CD4-positive, alpha-beta T cell treated with Interleukin-17A for 4 hours (primary cell): ENCODE measurements at places on chromosomes 6 and 20.

- no peak for DNase-seq
These were observed 501.5 kb upstream of the FLRT3 start for GRCh38 chr20:14838663-14839628.

- DNase-seq, result no peak
These were observed 44.1 kb downstream of the CTNNBL1 start for GRCh38 chr20:37737826-37738420.

DNA sequence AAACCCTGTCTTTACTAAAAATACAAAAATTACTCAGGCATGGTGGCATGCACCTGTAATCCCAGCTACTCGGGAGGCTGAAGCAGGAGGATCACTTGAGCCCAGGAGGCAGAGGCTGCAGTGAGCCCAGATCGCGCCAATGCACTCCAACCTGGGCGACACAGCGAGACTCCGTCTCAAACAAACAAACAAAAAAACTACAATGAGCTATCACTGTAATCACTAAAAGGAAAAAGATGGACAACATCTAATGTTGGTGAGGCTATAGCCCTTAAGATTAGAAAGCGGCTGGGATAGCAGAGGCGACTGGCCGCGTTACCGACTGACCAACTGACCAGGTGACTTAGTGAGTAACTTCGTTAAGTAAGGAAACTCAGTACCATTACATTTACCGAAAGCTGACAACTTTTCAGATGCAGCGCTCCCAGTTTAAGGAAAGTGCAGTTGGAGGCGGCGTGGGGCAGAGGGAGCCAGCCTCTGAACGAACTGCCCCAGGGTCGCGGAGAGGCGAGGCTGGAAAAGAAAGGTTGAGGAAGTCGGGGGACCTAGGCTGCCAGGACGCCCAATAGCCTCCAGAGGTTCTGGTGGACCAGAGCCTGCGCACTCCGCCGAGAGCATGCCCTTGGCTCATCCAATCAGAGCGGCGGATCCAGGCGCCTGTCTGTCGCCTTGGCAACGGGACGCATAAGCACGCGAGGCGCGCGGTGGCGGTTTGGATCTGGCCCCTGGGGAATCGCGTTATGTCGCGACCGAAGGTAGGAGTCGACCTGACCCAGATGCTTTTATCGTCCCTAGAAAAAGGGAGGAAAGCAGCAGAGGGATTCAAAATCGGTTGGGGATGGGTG, 8.9 kb downstream of the TTLL9 start:
- peak; percentile 87 for DNase-seq

- DNase-seq, result no peak
These were observed 100.5 kb upstream of the QKI start for GRCh38 chr6:163313981-163314380.

- no peak for DNase-seq
These were observed 249.2 kb upstream of the PRDM1 start for GRCh38 chr6:105836889-105837288.

GRCh38 chr6:52588087-52588709, 11.3 kb upstream of the TRAM2 start:
- no peak for DNase-seq

DNA sequence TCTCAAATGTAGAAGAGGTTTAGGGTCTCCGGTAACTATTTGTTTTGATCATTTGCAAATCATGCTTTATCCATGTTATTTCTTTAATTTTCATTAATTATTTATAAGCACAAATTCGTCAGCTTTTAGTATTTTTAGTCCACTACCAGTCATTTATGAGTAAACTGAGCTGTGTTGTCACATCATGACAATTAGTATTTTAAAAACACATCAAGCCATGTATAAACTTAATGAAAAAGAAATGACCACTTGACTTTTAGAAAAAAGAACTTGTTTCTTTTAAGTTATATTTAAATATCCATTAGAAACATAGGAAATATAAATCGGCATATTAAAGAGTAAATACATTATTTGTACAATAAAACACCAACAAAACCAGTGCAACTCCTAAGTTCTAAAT, 2.8 kb downstream of the NKX2-4 start:
- no peak for DNase-seq

- DNase-seq, result no peak
These were observed 308.5 kb downstream of the BMP7 start for GRCh38 chr20:56957737-56958553.

DNA sequence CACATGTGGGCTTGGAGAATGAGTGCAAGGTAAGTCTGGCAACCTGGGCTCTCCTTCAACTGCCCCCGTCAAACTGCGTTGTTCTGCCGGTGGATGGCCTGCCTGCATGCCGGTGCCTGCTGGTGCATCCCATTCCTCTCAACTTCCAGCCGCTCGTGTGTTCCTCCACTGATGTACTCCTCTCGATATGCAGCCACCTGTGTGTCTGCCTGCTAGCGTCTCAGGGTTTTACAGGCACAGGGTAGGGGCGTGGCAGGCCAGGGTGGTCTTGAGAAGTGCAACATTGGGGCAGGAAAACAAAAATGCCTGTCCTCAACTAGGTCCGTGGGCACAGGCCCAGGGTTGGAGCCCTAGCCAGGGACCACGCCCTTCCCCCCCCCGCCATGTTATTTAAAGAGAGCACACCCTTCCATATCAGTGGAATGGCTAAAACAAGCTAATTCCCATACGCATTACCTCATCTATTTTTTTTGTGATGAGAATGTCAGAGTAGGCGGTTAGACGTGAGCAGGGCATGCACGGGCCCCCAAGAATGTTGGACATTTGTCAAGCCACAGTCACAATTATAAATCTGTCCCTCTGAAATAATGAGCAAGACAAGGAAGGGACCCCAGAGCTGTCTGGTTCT, 33.2 kb downstream of the SERPINB6 start:
- no peak for DNase-seq

DNA sequence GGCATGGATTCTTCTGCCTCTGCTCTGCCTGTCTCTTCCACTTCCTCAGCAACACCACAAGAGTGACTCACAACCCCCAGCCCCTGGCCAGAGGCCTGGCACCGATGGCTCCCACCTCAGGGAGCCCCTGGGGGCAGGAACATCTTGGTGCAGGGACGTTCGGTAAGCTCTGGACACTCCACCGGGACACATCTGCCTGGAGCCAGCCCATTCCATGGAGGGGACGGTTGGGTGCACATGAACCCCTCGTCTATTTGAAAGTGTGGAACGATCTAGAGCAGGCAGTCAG, 246.5 kb downstream of the ERMARD start:
- no peak for DNase-seq

DNA sequence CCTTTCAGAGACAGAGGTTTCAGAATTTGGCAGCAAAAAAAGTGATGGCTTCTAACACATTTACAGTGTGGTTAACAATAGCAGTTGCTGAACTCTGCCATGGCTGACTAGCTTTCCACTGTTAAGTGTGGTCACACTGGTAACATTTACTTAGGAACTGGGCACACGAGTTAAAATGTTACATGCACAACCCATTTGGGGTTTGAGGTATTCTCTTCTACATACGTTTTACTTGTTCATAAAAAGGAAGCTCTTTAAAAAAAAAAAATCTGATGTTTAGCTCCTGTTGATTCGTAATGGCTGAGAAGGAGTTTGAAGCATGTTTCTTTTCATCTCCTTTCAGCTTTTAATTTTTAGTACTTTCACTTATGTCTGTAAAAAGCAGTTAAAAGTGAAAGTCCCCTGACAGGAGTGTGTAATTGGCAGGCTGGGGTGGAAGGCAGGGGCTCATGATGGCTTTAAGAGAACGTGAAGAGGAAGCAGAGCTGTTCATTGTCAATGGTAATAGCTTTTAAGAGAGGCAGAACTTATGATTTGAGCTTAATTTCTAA, 245.9 kb downstream of the FARS2 start:
- DNase-seq, result no peak

- DNase-seq, result no peak
These were observed 19.5 kb upstream of the ADTRP start for GRCh38 chr6:11798096-11798495.

DNA sequence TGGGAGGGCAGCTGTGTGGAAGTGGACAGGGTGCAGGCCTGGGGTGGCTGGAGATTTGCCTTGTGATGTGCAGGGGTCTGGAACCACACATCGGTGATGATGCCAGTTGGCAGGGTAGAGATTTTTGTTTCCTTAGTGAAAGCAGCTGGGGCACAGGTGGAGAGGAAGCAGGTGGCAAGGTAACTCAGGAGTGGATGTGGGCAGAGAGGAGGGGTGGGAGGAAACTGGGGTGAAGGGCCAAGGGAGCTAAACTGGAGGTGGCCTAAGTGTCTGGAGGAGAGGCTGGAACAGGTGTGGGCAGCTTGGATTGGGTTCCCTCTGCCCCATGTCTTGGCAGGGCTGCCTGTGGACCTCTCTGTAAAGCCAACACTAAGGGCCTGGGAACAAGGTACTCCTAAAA, 4.7 kb upstream of the SCUBE3 start:
- DNase-seq, result no peak

GRCh38 chr20:60993433-60994044, 258.5 kb upstream of the CDH4 start:
- DNase-seq, result no peak

DNA sequence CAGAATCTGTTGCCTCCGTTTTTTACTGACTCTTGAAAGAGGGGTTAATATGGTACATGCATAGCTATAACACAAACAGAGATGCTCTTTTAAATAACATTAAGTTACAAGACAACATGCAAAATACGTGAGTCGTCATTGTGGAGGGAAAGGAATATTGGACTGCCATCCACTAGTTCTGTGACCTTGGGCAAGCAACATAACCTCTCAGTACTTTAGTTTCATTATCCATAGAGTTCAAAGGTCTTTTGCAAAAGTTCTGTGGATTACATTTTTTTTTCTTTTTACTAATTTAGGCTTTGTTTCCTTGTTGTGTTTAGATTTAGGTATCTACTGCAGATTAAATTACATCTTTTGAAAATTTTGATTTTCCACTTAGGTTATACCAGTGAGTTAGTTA, 70.5 kb downstream of the MACROD2 start:
- DNase-seq, result no peak

- DNase-seq, result no peak
These were observed 681 bp downstream of the SYCP2 start for GRCh38 chr20:59932616-59933295.

- DNase-seq, result no peak
These were observed 90.0 kb downstream of the RPP40 start for GRCh38 chr6:4913705-4914419.

GRCh38 chr20:11274141-11274594, 600.4 kb upstream of the JAG1 start:
- no peak for DNase-seq

GRCh38 chr20:22794200-22794599, 209.8 kb upstream of the FOXA2 start:
- DNase-seq, result no peak

DNA sequence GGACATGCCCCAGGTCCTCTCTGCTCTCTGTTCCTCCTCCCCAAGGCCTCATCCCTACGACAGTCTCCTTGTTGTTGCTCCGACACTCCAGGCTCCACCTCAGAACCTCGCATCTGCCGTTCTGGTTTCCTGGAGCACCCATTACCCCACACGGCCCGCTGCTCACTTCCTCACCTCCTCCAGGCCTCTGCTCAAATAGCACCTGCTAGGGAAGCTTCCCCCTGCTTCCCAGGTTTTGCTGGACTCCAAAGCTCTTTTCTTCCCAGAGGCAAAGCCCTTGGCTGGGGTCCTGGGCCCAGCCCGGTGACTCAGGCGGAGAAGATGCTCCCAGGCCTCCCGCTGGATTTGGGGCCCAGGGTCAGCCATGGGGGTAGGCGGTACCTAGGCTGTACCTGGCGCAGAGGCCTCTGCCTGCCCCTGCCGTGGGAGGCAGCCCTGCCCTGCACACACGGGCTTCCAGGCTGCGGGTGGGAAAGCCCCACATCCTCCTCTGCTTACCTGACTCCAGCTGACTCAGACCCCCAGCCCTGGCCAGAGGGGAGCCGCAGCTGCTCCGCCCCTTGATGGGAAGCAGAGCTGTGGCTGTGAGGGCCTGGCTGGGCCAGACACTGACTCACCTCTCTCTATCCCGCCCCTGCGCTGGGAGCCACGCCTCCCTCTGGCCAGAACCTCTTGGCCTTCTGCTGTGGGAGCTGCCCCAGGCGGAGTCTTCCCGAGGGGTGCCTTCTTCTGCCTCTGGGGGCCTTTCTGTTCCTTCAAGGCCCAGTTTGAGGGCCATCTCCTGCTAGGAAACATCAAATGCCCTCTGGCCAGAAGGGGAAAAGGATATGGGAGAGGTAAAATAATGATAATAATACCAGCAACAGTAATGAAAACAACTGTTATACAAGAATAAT, 130.5 kb downstream of the CEBPB start:
- no peak for DNase-seq

DNA sequence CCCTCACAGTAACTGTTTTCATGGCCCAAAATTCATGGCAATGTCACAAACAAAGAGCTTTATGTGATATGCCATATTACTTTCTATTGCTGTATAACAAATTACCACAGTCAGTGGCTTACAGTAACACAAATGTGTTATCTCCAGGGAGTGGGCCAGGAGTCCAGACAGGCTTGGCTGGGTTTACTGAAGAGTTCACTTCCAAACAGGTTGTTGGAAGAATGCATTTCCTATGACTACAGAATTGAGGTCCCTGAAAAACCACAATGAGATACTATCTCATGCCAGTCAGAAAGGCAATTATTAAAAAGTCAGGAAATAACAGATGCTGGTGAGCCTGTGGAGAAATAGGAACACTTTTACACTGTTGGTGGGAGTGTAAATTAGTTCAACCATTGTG, 431.9 kb downstream of the PKHD1 start:
- DNase-seq, result no peak

- DNase-seq, result peak; percentile 37
These were observed 9.2 kb downstream of the TP53INP2 start for GRCh38 chr20:34713194-34713943.

- DNase-seq, result no peak
These were observed 213.7 kb downstream of the SYNE1 start for GRCh38 chr6:152423216-152424103.

- DNase-seq, result peak; percentile 61
These were observed 5.5 kb downstream of the MICAL1 start for GRCh38 chr6:109449795-109450673.

DNA sequence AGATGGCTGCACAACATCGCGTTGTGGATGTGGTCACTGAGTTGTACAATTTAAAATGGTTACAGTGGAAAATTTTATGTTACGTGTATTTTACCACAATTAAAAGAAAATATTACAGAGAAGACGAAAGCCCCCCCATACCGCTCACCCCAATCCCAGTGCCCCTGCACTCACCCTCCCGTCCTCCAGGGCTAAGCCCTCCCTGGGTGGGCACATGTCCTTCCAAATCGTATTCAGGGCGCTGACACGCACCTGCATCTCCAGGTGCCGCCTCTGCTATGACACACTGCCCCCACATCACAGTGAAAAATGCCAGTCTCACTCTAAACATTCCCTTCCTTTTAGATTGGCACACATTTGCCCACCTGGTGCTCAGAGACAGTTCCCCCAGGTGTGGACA, 49.4 kb downstream of the PSMG4 start:
- no peak for DNase-seq
